ENCODE measurements at places on chromosomes 12 and 14.

DNA sequence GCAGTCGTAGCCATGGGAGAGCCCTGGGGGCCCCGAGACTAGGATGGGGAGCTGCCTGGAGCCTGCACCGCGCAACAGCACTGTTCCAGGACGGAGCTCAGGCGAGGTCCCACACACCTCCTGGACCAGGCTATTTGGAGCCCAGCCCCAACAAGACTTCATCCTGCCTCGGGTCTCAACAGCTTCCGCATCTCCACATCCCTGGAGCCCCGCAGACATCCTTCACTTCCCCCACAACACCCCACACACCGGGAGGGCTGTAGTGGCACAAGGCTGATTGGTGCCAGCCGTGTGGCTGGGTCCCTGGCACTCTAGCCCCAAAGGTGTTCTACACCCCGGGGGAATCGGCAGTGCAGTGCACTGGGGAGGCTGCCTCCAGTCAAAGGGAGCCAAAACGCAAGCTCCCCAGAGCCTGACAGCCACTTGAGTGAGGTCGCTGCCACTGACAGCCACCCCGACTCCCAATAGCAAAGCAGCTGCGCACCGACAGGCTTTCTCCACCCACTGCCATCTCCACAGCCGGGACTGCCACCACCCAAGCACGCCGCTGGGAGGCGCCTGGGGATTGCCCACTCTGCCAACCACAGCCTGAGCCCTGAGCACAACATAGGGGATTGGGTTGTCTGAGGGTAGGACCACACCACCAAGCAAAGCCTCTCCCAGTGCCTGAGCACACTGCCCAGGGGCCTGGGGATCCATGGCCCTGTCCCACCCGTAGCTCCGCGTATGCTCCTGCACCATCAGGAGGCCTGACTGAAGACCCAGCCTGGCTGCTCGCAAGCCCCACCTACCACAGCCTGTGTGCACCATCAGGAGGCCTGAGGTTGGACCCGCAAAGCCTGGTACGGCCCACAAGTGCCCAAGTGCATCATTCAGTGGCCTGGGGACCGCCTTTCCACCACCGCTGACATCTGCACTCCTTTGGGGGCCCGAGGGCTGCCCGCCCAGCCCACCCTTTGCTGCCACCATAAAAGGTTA is 13.2 kb upstream of the KLRF1 start:
- peak; percentile 50 for DNase-seq

- no peak for DNase-seq
Observed at GRCh38 chr12:24555730-24556129, 393.2 kb downstream of the BCAT1 start.

GRCh38 chr12:110067531-110067930 is 19.2 kb upstream of the C12orf76 start:
- DNase-seq, result no peak

DNA sequence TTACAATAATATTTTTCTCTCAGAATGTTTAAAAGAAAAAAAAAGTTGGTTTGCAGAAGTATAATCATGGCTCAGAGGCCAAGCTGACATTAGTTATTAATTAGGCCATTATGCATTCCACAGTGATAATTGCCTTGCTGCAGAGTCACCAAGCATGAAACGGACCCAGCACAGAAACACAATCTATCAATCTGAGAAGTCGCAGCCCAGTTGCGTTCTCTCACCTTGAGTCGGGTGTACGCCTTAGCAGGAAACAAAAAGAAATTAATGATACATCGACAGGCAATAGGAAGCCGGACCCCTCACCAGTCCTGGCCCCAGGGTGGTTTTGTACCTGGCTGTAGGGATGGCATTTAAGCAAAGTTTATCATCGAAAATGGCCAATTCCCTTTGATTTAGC is 129.7 kb downstream of the PHETA1 start:
- no peak for DNase-seq

GRCh38 chr12:131675126-131676080 is 35.5 kb upstream of the SFSWAP start:
- no peak for DNase-seq
